ENCODE measurements at places on chromosomes 13 and 19.

DNA sequence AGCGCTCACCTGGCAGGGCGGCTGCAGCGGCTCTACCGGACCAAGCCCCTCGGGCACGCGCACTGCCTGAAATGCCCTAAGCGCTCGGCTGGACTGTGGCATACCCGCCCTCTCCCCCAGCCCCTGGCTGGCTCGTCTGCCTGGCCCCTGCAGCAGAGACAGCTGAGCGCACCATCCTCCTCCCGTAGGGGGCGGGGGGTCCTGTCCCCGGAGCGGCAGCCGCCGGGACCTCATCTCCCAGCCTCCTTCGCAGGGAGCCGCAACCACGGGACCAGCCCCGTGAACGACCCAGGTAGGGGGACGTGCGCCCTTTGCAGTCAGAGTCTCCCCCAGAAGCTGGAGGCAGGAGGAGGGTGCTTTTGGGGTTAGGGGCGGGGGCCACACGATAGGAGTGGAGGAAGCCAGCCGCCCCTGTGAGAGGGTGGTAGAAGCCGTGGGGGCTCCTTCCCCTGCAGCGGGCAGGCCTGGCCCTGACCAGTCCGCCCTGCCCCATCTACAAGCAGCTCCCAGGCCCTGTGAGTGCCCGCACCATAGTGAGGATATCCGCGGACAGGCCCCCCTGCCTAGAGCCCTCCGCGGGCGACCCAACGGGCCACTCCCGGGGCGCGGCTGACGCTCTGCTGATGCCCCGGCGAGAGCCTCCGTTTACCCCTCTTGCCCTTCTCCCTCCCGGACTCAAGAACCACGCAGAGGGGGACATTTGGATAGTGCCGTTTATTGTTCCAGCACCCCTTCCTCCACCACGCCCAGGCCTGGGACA lies 34.2 kb downstream of the ZNF787 start:
- no peak for ATAC-seq

- ATAC-seq: no peak
Measured at GRCh38 chr13:48728226-48728625, 74.5 kb downstream of the CYSLTR2 start.

- no peak for ATAC-seq
Measured at GRCh38 chr13:77986713-77987112, 68.1 kb upstream of the EDNRB start.

DNA sequence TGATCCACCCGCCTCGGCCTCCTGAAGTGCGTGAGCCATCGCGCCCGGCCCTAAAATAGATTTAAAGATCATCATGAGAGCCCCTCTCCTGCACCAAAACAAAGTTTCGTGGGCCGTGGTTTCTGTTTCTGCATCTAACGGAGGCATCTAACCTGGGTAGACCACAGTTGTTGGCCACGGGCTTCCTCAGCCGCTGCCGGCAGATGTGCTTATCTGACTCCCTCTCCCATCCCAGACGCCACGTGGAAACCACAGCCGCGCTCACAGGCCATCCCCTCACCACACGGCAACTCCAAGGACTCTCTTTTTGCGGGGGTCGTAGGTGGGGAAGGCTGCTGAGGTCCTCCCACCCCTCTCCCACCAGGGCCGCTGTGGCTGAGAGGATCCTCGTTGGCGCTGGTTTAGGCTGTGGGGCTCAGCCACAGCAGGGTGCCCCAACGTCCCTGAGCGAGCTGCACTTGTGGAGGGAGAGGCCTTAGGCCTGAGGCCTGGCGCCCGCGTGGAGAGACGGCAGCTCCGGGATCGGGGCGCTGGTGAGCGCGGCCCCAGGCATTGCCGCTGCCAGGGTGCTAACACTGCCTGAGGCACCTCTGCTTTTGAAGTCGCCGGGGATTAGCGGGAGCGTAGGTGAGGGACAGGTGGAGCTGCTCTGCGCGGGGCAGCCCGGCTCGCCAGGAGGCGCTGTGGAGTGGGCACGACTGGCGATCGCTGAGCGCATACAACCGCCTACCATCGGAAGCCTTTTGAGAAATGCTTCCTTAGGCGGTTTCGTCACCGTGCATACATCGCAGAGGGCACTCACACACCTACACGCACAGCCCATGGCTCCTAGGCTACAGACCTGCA lies 8.9 kb downstream of the ZSCAN1 start:
- ATAC-seq: no peak

- no peak for ATAC-seq
Measured at GRCh38 chr19:13003081-13003480, 7.8 kb downstream of the NFIX start.

DNA sequence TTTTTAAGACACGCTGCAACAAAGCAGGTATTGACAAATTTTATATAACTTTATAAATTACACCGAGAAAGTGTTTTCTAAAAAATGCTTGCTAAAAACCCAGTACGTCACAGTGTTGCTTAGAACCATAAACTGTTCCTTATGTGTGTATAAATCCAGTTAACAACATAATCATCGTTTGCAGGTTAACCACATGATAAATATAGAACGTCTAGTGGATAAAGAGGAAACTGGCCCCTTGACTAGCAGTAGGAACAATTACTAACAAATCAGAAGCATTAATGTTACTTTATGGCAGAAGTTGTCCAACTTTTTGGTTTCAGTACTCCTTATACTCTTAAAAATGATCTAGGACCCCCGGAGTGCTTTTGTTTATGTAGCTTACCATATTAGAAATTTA lies 1.2 kb downstream of the BRCA2 start:
- no peak for ATAC-seq

- ATAC-seq: no peak
Measured at GRCh38 chr19:50198431-50199258, 4.8 kb upstream of the MYH14 start.

- no peak for ATAC-seq
Measured at GRCh38 chr13:43271152-43271551, 247.8 kb downstream of the DNAJC15 start.

Data from SK-N-SH treated with all-trans-retinoic acid at 6 μM for 48 hours (cell line).